ENCODE measurements at places on chromosomes 3 and 15.

DNA sequence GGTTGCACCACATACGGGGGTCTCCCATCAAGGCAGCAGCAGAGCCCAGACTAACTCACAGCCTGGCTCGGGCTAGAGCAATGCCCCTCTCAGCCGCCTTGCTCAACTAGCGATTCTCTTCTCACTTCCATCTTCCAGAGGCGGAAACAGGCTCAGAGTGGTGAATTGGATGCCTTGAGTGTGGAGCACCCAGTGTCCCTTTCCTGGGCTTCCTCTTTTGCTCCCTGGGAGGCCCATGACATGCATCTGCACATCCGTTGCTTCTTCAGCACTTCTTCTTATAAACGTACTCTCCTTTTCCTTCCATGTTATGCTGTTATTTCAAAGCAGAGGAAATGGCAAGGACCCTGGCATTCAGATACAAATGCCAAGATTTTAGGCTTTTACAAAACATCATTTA lies 2.1 kb upstream of the IQSEC1 start:
- DNase-seq, result no peak

GRCh38 chr3:46660543-46661523 lies 32.6 kb downstream of the ALS2CL start:
- DNase-seq, result no peak

GRCh38 chr3:89859757-89860156 lies 752.3 kb downstream of the EPHA3 start:
- no peak for DNase-seq

- peak; percentile 47 for DNase-seq
These were observed 39.7 kb downstream of the NBEAL2 start for GRCh38 chr3:47019201-47019600.

DNA sequence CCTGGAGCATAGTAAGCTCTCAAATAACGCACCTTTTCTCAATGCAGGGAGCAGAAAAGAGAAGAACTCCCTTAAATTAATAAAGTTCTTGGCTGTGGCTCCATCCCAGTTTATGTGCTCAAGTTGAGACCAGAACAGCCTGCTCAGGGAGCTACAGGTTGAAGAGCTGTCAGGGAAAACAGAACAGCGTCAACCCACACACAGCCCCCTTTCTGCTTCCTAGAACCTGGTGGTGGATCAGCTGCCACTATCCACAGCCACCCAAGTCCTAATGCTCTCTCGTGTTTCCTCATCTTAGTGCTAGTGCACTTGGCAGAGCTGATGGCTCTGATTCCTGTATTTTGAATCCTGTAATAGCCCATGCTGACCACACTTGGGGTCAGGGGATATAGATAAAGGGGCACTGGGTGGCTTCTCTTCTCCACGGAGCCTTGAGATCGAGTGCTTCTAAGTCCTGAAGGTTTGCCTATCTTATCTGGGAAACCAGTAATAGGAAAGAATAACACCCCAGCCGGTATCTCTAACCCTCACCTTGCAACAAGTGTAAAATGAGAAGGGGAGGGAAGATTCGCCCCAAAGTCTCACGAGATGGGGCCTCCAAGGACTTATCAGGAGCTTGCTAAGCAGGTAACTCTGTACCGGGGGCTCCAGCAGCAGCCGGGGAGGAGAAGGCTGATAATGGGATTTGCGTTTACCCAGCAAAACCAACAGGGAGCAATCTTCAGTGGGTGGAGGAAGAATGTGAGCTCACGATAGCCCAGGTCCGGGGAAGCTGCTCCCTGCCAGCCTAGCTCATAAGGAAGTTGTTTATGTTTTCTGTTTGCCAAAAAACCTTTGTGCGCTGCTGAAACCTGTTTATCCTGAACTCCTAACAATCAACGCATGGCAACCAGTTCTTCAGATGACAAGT lies 136.2 kb upstream of the ICE2 start:
- no peak for DNase-seq

DNA sequence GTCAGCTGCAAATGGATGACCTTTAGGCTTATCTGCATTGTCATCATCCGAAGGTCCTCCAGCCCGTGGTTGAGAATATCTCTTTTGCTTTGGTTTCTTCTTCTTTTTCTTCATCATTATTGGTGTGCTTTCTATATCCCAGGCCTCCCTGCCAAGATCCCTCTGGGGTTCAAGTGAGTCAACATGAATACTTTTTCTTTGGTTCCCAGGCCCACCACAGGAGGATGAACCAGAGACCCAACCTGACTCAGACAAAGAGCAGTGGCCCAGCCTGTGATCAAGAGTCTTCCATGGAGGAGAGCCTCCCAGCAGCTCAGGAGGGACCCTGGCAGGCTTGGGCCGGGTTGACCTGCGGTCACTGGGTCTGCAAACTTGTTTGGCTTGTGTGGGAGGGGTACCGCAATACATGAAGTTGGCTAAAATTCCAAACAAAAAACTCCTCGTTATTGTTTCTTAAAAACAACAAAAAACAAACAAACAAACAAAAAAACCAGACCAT lies 104.2 kb downstream of the MAP4 start:
- DNase-seq, result no peak

DNA sequence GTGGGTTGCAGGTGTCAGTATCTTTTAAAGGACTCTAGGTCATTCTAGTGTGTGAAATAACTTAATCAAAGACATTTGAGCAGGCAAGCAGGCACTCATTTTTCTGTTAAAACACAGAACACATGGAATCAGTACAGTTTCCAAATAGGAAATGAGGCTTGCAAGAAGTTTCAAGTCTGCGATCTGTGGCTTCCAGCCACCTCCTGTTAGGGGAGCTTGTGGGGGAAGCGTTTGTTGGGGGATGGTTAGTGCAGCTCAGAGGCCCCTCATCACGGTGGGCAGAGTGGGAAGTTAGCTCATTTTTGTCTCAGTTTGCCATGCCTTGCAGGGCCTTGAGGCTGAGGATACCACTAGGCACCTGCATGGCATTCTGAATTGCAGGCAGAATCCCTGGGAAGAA lies 59.9 kb downstream of the SLC6A11 start:
- no peak for DNase-seq

GRCh38 chr15:52112203-52112750 lies 298 bp downstream of the BCL2L10 start:
- DNase-seq, result peak; percentile 79

GRCh38 chr15:33985751-33986150 lies 17.5 kb downstream of the CHRM5 start:
- no peak for DNase-seq

- DNase-seq, result no peak
These were observed 529.7 kb downstream of the IGSF11 start for GRCh38 chr3:118504906-118505305.

- DNase-seq, result no peak
These were observed 13.2 kb downstream of the TKT start for GRCh38 chr3:53242642-53243041.
